ENCODE measurements at places on chromosomes 3 and 15.

- DNase-seq: no peak
Measured at GRCh38 chr3:133058831-133059230, 20.6 kb downstream of the TMEM108 start.

DNA sequence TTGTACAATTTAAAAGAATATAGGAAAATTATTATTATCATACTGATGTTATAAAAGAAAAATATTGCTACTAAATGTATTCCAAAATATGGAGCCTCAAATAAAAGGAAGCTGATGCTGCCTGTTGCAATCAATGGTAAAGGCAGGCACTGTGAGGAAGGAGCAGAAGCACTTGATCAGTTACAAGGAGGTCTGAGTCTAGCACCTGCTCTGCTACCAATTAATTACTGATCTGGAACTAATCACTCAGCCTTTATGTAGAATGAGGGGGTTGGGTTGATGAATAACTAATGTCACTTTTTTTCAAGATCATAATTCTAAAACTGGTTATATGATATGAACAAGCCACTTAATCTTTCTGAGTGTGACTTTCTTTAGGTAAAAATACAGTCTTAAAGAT, 5.5 kb downstream of the ADGRG7 start:
- no peak for DNase-seq

DNA sequence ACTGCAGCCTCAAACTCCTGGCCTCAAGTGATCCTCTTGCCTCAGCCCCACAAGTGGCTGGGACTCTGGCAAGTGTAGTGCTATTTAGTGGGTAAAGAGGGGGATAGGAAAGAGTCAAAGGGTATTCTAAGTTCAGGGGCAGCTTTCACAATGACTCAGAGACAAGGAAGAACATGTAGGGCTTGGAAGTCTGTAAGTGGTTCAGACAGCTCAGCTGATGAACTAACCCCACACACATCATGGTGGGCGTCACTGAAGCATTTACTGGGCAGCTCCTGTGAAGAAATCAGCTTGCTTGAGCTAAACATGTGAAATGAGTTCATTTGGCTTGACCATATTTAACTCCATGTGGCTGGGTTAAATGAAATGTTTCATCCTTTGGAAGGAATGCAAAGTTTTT, 34.6 kb upstream of the THSD4 start:
- no peak for DNase-seq

GRCh38 chr3:76308541-76308940, 523.2 kb upstream of the ZNF717 start:
- DNase-seq: no peak

DNA sequence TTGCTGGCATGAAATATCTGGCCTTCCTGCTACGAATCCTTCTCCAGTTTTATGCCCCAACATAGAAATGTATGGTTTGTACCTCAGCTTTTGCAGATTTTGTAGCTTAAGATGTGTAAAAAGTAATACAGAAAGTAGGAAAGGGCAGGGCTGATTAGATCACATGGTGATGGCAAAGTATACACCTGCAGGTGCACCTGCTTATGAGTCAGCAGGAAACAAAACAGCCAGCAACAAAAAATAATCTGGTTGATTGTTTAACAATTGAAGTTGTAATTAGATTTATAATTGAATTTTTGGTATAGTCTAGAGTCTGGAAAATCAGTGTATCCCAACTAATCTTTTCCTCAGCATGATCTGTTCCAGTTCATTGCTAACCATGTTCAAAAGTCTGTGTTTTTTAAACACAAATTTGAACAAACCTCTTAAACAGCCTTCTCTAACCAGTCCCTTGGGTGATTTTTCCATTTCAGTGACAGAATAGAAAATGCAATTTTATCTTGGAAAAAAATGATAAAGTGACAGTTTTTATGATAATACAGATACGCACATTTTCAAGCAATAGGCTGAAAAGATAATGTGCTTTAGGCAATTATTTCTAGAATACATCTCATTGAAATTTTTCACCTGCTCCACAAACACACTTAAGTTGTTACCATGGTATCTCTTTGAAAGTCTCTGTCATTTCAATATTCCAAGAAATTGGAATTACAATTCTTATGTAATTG, 477.4 kb downstream of the NAALADL2 start:
- no peak for DNase-seq

DNA sequence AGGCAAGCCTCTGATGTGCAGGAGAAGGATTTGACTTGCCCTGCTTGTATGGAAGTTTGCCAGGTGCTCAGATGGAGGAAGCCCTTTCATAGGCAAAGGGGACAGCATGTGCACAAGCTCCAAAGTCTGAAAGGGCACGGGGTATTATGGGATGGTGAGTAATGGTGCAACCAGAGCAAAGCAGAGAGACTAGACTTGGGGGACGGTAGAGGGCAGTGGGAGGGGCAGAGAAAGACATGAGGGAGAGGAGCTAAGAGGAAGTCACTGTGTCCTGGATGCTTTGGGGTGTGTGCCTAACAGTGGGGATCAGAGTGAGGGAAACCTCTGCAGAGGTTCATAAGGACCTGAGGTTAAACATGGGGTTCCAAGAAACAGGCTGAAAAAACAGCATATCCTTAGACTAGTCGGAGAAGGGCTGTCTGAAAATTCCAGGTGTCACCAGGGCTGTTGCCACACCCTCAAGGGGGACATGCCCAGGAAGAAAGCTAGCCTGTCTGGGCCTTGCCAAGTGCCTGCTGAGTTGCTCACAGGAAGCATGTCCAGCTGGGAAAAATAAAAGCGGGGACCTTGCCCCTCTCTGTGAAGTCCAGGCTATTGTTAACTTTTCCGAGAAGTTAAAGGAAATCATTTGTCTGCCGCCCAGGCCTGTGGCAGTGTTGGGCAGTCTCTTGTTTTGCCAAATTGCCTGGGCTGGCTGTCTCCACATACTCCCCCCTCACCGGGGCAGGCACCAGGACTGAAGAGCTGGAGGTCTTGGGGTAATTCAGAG, 47.1 kb downstream of the HRH1 start:
- no peak for DNase-seq

DNA sequence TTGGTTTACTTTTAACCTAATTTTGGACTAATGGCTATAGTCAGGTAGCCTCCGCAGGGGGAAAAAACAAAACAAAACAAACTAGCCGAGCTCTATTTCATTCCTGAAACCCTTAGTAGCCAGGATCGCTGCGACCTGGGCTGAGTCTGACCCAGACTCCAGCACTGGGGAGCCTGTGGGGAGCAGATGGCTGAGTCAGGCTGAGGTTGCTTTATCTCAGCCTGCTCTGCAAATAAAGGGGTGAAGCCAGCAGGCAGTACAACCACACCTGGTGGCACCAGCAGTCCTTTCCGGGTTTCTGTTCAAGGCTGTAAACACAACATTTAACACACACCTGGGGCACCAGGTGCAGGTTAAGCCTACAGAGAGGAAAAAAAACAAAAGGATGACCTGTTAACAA, 27.3 kb downstream of the ABHD2 start:
- no peak for DNase-seq

- no peak for DNase-seq
Measured at GRCh38 chr3:48633743-48634142, 1.5 kb downstream of the SLC26A6 start.

DNA sequence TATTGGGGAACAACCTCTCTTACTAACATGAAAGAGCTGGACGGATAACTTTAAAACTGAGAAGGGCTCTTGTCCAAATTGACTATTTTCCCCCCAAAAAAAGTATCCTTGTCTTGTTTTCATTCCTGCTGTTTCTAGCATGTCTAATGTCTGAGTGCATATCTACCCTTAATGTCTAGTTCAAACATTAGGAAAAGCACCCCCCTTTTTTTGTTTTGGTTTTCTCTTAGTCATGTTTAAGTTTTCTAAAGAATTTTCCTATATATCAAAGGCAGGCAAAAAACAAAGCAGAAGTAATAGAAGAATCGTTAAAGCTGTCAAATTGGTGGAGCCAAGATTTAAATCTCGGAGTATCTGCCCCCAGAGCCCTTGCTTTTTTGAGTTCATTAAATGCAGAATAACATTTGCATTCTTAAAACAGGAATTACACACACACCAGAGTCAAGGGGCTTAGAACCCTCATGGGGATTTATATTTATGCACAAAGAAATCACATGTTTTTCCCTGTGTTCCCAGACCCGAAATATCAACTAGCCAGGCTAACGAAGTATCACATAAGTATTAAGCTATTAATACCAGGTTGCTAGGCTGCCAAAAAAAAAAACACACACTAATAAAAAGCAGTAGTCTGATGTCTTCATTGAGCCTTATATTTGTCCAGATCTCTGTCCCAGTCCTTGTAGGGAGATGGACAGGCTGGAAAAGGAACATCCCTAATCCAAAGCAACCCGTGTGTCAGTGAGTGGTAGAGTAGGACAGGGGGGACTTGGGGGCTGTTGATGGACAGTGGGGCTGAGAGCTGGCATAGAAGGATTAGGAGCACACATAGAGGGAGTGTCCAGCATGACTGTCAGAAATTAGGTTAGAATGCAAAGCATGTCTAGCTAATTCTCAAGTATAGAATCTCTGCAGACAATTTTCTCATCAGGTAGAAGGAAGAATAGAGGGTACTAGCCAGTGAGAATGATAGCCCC, 103.6 kb upstream of the BFSP2 start:
- DNase-seq: no peak

- no peak for DNase-seq
Measured at GRCh38 chr3:23867400-23867799, 49.4 kb downstream of the NKIRAS1 start.

GRCh38 chr15:98967916-98968315, 39.7 kb downstream of the PGPEP1L start:
- no peak for DNase-seq

- no peak for DNase-seq
Measured at GRCh38 chr3:187327845-187328244, 36.3 kb upstream of the MASP1 start.

- DNase-seq: no peak
Measured at GRCh38 chr3:38397320-38397719, 50.7 kb downstream of the XYLB start.

DNA sequence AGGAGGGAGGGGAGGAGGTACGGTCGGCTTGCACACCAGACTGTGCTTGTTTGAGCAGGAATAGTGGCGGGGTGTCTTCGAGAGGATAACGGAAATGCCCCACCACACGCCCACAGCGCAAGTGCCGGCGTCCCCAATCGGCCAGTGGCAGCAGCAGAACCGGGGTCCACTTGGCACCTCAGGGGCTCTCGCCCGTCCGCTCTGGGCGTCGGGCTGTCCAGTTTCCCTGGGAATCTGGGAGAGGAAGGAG, 53.7 kb downstream of the CCDC54 start:
- no peak for DNase-seq

Data from GM18507 (cell line).